Fibroblast of skin of right quadriceps (primary cell): ENCODE measurements at places on chromosomes 3 and 15.

DNA sequence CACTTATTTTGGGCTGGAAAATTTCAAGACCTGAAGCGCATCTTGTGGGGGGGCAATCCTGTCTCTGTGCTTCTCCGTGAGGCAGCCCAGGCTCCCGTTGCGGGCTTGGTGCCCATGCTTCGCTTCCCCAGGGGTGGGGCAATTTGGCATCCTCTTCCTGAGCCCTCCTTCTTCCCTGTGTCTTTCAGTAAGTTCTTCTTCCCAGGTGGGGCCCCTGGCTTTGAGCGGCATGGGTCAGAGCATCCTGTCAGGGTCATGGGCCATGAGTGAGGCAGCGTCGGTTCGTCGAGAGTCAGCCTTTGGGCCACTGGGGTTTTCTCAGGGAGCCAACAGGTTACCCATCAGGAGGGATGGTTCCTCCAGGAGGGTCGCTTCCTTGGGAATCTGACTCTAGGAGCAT lies 200.7 kb downstream of the UBE3A start:
- no peak for DNase-seq

DNA sequence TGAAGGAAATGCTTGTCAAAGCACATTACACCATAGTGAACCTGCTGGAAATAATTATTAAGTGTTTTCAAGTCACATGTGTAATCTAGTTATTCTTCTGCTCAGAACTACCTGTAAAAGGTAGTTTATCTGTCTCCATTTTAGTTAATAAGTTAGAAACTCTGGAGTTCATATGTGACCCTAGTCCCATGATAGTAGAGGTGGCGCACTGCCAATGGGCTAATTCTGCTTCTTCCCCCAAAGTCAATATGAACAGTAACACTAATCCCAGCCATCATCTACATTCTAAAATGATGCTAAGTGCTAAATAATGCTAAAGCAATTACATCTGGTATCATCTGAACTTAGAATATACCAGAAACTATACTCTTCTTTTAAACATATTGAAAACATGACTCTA lies 361.0 kb upstream of the NECTIN3 start:
- no peak for DNase-seq

GRCh38 chr3:94794563-94794962 lies 731.7 kb downstream of the NSUN3 start:
- DNase-seq: no peak

GRCh38 chr15:62533687-62534086 lies 368.6 kb upstream of the C2CD4B start:
- no peak for DNase-seq

DNA sequence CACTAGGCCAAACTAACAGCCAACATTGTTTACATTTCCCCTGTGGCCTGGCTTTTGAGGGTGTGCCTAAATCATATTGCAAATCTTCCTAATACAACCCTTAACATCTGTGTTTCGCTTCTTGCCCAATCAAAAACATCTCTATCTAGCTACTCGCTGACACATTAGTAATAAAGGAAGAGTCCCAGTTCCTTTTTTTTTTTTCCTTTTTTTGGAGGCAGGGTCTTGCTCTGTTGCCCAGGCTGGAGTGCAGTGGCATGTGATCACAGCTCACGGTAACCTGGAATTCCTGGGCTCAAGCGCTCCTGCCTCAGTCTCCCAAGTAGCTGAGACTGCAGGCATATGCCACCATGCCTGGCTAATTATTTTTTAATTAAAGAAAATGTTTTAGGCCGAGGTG lies 2.1 kb upstream of the SRPRB start:
- DNase-seq: no peak

GRCh38 chr15:73838831-73839426 lies 34.4 kb upstream of the TBC1D21 start:
- DNase-seq: no peak
